Stimulated activated CD8-positive, alpha-beta memory T cell treated with anti-CD3 and anti-CD28 coated beads, Interleukin-7, amount 100 ng/mL, for 48 hours (primary cell): ENCODE measurements at places on chromosomes 6 and 20.

GRCh38 chr20:35876033-35876320, 78.3 kb downstream of the SCAND1 start:
- no peak for DNase-seq

GRCh38 chr20:51341581-51341980, 200.9 kb downstream of the NFATC2 start:
- no peak for DNase-seq

DNA sequence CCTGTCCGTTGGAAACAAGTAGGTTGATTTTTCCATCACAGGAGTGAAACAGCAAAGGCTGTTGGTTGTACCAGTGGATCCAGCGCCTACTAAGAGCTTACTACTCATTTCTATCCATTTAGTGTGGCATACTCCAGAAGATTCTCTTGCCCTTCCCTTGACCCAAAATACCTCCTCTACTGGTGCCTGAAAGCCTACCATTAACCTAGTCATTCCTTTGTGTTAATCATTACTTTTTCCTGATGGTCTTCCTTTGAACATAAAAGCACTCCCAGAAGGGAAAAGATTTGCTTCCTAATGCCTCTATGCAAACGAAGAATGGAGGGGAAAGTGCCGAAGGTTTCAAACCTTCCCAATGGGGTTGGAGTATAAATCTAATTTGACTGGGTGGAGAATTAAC, 123.3 kb downstream of the QRSL1 start:
- no peak for DNase-seq

- DNase-seq = no peak
Measured at GRCh38 chr6:30206152-30206551, 7.1 kb downstream of the TRIM26 start.

GRCh38 chr6:119444642-119445557, 95.3 kb upstream of the MAN1A1 start:
- DNase-seq = no peak

DNA sequence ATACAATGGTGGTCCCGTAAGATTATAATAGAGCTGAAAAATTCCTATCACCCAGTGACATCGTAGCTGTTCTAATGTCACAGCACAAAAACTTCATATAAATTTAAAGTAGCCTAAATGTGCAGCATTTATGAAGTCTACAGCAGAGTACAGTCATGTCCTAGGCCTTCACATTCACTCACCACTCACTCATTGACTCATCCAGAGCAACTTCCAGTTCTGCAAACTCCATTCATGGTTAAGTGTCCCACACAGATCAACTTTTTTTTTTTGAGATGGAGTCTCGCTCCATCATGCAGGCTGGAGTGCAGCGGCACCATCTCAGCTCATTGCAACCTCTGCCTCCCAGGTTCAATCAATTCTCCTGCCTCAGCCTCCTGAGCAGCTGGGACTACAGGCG, 20.9 kb upstream of the KCNG1 start:
- no peak for DNase-seq

DNA sequence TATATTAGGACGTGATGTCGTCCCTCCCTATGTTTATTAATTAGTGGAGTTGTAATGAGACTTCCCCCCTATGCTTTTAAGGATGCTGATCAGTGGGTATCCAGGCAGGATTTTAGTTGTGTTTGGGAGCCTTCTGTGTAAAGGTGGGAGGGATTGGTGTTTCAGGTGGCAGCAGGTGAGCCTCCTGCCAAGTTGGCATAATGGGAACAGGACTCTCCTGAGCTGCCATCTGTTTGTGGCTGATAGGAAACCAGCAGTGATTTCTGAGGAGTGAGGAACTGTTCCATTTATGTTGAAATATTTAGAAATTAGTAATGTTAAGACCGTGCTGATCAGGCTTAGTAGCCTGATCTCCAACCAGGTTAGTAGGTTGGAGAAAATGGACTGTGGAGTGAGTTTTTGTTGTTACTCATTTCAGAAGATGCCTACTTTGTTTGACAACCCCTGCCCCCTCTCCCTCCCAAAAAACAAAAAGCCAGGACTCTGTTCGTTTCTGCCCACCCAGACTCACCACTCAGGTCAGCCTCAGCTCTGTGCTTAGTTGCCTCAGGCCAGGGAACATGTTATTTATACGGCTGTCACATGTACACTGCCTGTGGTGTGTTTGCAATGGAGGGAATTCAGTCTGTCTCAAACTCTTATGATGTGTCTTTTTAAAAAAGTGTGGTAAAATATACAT, 55.4 kb upstream of the TULP4 start:
- no peak for DNase-seq

- no peak for DNase-seq
Measured at GRCh38 chr6:10547809-10548208, 26.7 kb downstream of the GCNT2 start.

DNA sequence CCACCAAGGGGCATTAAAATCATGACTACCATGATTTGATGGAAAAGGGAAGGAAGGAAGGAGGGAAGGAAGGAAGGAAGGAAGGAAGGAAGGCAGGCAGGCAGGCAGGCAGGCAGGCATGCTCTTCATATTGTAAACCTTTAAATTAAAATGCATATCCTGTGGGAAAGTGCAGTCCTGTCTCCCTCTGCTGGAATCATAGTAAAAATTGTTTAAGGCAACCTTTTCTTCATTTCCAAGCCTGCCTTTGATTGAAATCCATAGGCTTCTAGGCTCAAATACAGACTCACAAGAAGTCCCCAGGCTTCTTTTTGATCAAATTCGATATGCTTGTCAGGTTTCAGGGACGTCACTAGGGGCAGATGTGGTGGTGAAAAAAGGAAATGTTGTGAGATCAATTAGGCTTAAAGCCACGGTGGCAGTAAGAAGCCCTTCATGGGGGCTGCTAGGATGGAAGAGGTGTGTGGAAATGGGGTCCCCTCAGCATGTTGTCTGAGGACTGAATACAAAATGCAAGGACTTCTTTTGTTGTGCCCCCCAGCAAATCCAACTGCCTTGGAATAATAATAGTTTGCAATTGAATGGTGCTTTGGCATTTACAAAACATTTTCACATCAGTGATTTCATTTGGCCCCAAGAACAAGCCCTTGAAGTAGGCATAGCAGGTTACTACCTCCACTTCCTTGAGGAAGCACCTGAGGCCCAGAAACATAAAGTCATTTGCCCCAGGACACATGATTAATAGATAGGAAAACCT, 25.6 kb upstream of the GABRR1 start:
- DNase-seq = no peak
